Activated T-helper 1 cell treated with anti-CD3 and anti-CD28 coated beads, Interleukin-12 subunit alpha, Interleukin-12 subunit beta, Interleukin-2, Interleukin-4 antibody, amounts not matched to agents 30 ng/mL and 10 ng/mL and 1 ng/mL, durations not matched to agents 14 hours and 24 hours and 36 hours (primary cell): ENCODE measurements at places on chromosomes 7 and 10.
A peak's percentile ranks its signal among the peaks of the same experiment; 100 is the strongest.

- no peak for DNase-seq
These were observed 31.0 kb downstream of the PDE1C start for GRCh38 chr7:32039000-32039756.

DNA sequence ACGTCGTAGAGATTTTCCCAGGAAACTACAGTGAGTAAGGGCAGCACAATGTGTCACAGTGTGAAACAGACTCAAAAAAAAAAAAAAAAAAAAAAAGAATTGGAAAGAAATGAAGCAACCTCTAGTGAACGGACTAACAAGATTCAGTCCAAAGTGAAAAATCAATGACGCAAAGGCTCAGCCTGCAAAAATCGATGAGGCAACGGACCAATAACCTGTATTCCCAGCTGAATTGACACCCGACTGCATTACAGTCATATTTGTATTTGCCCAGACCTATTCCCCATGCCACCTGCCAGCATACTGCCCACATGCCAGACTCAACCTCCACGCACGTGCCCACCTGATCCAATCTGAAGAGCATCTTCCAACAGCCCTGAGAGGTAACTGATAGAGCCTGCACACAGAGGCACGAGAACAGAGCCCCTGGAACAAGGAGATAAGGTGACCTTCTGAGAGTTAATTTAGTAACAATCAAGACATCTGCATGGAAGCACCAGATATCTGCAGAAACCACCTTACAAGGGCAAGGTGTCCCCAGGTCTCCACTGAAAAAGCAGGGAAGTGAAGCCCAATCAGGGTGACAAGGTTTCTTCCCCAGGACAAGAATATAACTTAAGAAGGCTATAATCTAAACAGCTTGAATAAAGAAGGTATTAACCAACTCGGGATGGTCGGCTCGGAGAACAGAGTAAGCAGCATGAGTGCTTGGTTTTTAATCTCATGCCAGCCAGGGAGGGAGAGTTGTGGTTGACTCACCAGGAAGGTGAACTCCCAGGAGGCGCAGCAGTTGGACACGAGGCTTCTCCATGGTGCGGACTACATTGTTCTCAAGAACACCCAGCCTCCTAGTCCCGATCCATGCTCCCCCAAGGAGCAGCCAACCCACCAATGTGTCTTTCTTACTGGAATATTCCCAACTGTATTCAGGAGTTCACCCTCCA, 48.5 kb downstream of the PLXNA4 start:
- no peak for DNase-seq

GRCh38 chr10:124091646-124092249, 1.6 kb downstream of the CHST15 start:
- DNase-seq: no peak

DNA sequence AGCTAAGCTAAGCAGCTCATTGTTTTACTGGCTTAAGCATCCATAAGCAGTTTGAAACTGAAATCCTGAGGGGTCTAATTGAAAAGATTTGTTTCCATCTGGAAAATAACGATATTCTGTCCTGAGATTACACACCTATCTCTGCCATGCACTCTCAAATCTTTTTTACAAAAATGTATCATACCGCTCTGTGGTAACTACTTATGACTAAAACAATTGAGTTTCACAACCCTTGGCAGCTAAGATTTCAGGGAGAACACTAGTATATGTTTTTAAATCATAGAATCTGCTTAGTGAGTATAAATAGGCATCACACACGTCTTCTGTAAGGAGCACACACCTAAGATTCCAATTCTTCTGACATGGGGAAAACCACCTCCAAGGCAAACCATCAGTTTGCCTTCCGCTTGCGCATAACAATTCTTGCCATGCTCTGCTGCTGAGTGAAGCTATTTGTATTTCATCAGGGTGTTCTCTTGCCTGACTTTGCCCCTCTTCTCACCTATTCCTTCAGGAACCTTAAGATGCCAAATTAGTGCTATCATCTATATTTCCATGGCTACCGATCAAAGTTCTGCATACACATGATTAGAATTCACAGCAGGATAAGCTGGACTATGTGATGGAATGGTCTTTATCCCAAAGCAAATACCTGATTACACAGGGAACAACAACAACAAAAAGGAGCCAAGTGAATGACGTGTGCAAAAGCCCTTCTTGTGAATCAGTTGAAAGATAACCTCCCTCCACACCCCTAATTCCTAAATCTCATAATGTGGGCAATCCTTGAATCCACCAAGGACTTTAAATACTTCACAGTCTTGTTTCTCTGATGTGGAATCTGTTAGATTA, 40.9 kb downstream of the PRPF18 start:
- DNase-seq: no peak

DNA sequence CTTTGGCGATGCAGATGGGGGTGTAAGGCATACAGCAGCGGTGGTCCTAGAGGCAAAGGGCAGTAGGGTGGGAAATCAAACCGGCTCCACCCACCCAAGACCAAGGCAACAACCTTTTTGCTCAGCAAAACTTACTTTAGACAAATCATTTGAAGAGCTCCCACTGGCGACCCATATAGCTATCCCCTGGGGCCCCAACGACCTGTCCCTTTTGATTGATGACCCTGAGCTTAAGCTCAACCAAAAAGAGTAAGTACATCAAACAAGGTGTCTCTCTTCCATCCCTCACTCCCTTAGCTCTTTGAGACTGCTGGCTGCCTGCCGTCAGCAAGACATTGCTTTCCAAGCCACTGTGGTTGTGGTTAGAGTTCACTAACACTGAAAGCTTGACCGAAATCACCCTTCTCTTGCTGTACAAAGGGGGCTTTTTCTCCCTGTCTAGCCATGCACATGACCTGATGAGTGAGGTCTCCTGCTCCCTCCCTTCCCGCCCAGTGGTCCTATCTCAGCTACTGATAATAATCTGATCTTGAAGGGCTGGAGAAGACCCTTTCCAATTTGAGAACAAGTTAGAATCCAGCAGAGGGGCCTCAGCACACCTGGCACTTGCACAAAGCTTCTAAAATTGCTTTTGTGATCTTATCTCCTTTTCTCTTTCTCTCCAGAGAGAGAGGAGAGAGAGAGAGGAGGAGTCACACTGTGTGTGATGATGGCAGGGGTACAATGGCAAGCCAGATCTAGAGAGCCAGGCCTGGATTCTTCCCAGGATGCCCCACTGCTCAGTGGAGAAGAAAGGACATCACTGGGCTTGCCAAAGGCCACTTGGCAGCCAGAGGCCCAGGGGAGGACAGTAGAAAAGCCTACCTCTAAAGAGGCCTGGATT, 42.2 kb downstream of the XPNPEP1 start:
- DNase-seq: no peak

DNA sequence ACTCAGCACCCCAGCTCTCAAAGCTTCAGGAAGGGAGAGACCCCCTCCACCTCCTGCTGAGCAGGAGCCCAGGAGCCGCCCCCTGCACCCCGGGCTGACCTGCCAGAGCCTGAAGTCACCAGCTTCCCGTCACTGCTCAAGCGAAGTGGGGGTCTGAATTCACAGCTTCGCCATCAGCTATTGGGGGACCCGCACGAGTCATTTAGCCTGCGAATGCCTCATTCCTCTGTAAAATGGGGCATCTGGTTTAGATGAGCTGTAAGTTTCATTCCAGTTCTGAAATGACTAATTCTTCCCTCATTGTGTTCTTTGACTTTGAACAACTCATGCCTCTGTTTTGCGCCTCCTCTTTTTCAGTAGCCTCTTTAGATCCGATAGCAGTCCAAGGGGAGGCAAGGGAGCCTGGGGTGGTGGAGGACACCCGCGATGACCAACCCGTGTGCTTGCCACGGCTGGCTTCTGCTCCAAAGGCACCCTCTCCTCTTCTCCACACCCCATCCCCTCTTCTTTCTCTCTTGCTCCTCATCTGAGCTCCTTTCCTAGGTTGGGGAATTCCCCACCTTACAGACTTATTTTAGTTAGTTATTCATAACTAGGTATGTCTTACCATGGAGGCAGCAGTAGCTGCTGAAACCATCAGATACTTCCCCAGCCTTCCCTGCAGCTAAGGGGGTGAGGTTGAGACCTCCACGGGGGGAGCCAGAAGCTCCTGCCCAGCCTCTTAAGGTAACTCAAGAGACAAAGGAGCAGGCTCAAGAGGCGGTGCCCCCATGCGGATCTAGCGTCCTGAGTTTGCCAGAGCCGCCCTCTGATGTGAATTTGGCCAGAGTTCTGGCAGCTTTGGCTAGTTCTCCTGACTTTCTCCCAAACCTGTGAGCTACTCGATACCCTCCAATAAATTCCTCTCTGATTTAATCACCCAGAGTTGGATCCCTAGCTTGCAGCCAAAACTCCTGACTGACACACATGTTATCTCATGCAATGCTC, 47.7 kb downstream of the RBM17 start:
- peak; percentile 43 for DNase-seq

DNA sequence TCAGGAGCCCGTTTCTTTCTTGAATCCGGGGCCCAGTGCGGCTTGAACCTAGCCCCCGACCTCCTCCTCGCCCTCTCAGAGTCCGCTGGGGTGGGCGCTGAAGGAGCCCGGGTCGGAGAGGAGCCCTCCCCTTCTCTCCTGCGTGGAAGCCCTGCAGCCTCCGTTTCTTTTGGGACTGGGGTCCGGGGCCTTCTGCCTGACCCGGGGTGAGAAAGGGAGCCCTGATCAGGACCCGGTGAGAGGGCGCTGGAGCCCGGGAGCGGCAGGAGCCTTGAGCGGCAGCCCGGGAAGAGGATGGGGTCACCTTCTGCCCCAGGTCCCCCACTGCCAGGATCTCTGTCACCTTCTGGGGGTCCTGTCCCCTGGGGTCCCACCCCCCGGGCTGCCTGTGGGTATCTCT, 162.3 kb downstream of the ZNF33B start:
- DNase-seq: no peak

GRCh38 chr7:71300086-71300485, 168.1 kb downstream of the GALNT17 start:
- DNase-seq: no peak

GRCh38 chr7:148356303-148356702, 234.3 kb upstream of the C7orf33 start:
- no peak for DNase-seq

DNA sequence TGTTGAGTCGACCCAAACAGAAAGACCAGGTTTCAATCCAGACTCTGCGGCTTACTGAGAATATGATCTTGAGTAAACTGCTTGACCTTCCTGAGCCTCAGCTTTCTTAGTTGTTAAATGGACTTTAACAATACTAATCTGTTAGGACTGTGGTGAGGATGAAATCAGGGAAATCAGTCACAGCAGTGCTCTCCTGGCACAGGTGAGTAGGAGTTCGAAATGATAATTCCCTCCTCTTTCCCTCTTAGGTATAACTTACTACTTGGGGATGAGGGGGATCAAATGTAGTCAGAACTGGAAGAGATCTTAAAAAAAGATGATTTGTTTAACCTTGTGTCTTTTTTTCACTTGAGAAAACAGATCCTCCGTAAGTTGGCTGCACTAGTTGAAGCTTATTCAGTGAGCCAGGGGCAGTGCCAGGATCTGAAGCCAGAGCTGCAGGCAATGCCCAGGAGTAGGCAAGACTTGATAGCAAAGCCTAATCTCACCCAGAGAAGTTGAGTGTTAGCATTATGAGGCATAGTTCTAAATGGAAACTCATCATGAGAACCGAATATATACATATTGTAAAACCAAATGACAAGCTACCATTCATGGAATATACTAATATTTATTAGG, 1.8 kb upstream of the MAGI2 start:
- no peak for DNase-seq

DNA sequence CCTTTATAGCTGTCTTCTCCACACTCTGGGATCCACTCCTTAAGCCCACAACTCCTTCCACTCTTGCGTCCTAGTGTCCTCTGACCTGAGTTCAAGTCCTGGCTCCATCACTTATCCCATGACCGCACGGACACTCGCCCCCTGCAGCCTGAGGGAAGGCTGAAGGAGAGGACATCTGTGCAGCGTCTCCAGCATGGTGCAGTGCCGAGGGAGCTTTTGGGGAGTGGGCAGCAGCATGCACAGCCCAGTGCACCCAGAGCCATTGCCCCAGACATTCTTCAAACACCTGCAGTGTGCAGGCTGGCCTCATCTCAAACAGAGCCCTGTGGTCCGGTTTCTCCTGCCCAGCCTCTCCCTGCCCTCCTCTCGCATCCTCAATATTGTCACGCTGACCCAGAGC, 317.1 kb upstream of the ZMIZ1 start:
- no peak for DNase-seq

GRCh38 chr10:4331150-4331549, 494.9 kb upstream of the AKR1E2 start:
- no peak for DNase-seq

DNA sequence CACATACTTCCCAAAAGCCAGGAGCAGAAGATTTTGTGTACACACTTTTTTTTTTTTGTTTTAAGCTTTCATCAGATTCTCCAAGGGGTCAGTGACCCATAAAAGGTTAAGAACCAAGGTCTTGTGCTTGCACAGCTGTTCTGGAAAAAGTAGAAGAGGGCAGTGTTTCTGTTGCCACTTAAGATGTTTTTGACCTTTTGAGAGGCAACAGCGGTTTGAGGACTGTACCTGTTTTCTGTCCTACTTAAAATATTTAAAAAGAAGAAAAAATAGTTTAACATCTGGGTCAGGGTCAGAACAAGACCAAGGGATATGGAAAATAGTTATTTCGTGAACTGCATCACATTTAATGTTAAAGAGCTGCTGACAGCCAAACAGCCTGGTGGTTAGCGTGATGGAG, 32.9 kb downstream of the AUTS2 start:
- no peak for DNase-seq

DNA sequence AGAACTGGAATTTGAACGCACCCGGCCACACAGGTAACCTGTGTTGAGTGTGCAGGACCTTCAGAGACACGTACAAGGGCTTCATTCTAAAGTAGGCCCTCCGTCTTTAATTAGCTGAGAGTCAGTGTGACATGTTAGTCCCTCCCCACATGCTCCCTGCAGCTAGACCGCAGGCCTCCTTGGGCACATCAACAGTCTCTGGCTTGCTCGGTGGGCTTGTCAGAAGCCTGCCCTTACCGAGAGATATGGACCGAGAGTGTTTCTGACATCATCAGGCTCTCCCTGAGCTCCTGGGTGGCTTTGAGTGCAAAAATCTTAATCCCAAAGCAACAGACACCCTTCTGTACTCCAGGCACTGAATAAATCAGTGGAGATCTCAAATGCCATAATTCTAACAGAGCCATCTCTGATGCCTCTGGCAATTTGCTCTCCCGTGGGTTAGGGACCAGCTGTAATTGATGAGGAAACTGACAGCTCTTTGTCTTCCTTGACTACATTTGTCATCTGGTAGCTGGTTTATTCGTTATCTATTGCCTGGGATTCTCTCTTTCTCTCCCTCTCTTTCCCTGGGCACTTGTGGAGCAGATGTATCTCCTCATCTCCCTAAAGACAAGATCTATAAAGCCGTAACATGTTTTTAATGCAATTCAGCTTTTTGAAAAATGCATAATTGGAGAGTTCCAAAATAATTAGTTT, 850.6 kb downstream of the TYW1 start:
- no peak for DNase-seq

- no peak for DNase-seq
These were observed 87.9 kb downstream of the HIF1AN start for GRCh38 chr10:100623521-100624230.

GRCh38 chr10:86285136-86285790, 81.3 kb downstream of the GRID1 start:
- no peak for DNase-seq

DNA sequence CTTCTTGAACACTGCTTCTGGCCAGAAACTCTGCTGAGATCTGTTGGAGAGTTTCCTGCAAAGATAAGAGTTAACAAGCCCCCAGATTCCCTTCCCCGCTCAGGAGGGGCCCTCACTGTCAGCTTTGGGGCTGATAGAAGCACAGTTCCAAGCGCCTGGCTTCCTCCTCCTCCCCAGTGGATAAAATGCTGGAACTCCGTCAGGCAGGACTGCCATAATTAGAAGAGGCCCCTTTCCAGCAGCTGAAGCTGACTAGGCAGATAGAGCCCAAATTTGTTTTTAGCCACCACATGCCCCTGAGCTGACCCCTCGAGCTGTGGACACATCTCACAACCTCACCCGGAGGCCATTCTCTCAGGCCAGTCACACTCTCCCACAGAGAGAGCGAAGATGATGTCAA, 89.4 kb downstream of the TBXAS1 start:
- DNase-seq: no peak
